Thoracic aorta (tissue), 2 donors: ENCODE measurements at places on chromosomes 5 and 9. TPM values are rescaled to one million over a fixed set of nuclear protein-coding genes. Genes with fewer than 3 reads are reported as not detected.

The CCNO gene
- total RNA-seq = 0.35 TPM

GRCh38 chr5:67728326-67728890, 487.1 kb upstream of the PIK3R1 start:
- no peak overlapping the region for H3K27ac ChIP-seq
- H3K36me3 ChIP-seq = no peaks in the 10 kb centered on the region
- DNase-seq = no peak

The DAP gene
- total RNA-seq = 113 TPM

The AGXT2 gene
- not detected for total RNA-seq

GRCh38 chr9:4936823-4937222, 48.2 kb upstream of the JAK2 start:
- H3K4me3 ChIP-seq = no peak overlapping the region
- H3K36me3 ChIP-seq = no peaks in the 10 kb centered on the region
- no peak for DNase-seq
- no peaks in the 10 kb centered on the region for H3K27me3 ChIP-seq

DNA sequence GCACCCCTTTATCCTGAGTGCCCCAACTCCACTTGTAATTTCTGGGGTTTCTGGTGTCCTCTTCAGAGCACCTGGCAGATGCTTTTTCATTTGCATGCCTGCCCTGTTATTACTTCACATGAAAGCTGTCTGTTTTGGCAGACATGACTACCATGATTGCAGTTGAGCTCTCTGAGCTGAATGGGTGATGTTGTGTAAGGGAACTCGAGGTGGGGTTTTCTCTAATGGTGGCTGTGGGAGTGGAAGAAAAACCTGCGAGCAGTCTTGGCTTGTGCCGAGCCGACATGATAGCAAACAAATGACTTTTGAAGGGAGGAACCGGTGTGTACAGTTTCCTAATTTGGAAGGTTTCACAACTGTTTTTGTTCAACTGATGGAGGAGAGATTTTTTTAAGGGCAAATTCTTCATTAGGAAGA, 196.2 kb downstream of the AOPEP start:
- no peak for DNase-seq
- H3K36me3 ChIP-seq = no peaks in the 10 kb centered on the region

GRCh38 chr5:121108725-121109124, 644.6 kb downstream of the PRR16 start:
- no peaks in the 10 kb centered on the region for H3K4me1 ChIP-seq
- no peak for DNase-seq
- no peaks in the 10 kb centered on the region for H3K27me3 ChIP-seq
- H3K4me3 ChIP-seq = no peak overlapping the region
- H3K36me3 ChIP-seq = no peaks in the 10 kb centered on the region

The ADAMTS16 gene
- not detected for total RNA-seq

The CLINT1 gene
- total RNA-seq = 84.0 TPM

DNA sequence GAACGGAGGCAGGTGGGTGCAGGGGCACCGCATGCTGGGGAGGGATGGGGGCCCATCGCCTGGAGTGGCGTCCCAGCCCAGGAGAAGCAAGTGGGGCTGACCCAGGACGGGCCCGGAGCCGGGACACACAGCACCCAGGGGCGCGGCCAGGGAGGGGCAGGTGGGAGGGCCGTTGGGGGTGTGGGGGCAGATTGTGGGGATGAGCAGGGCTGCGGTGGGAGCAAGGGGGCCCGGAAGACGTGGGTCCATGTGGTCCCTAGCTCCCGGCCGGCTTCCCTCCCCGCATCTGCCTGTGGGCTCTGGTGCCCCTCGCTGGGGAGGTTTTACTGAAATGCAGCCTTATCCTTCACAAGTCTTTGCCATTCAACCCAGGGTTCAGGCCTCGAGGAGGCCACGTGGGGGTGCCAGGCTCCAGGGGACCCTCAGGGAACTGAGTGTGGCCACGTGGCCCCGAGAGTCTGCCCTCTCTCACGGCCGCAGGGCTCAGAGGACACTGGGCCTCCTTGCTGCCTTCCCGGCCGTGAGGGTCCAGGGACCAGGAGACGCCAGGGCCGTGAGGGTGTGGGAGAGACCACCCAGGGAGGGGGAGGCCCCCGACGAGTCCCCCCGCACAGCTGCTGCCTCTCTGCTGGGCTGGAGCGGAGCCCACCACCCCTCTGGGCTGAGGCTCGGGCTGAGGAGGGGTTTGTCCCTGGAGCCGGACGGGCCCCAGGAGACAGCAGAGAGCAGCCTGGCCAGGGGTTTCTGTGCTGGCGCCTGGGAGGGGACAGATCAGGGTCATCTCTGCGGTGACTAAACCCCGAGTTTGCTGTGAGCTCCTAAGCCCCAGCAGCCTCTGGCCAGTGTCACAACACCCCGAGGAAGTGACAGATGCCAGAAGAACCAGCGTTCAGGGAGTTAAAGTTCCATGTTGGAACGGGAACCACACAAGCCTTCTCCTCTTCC, 35.2 kb downstream of the SLC9A3 start:
- no peak for DNase-seq
- no peaks in the 10 kb centered on the region for H3K36me3 ChIP-seq
- H3K27me3 ChIP-seq = no peaks in the 10 kb centered on the region
- H3K4me1 ChIP-seq = no peaks in the 10 kb centered on the region
- no peak overlapping the region for H3K27ac ChIP-seq

GRCh38 chr5:66511491-66511890, 84.7 kb upstream of the MAST4 start:
- no peak for DNase-seq
- H3K4me1 ChIP-seq = no peaks in the 10 kb centered on the region
- no peaks in the 10 kb centered on the region for H3K27me3 ChIP-seq
- H3K27ac ChIP-seq = no peak overlapping the region

The ZNF454 gene
- 2.2 TPM for total RNA-seq

The CDH18 gene
- not detected for total RNA-seq

The FCN1 gene
- total RNA-seq = 2.2 TPM

DNA sequence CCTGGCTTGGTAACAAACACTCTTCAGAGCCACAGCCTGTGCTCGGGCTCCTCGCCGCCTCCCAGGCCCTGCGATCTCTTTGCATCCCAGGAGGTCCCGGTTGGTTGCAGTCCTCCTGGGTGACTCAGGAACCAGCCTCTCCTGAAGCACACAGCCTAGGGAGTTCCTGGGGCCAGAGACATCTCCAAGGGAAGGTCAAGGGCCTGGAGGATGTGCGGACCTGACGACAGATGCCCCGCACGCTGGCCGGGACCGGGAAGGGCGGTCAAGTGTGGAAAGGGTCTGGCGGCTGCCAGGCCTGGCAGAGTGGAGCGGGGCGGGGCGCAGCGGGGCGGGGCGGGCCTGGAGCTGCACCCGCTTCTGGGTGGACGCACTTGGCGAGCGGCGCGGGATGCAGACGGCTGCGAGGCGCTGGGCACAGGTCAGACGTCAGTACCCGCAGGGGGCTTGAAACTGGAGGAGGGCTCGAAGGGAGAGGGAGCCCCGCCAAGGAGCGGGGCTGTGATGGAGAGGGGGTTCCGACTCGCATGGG, 45.0 kb upstream of the PRSS3 start:
- H3K27me3 ChIP-seq = no peaks in the 10 kb centered on the region
- peak overlapping the region; percentile 27 for H3K4me3 ChIP-seq
- no peaks in the 10 kb centered on the region for H3K4me1 ChIP-seq
- DNase-seq = no peak
- no peaks in the 10 kb centered on the region for H3K36me3 ChIP-seq

- H3K4me3 ChIP-seq = no peak overlapping the region
- peak overlapping the region; percentile 34 for H3K27ac ChIP-seq
- H3K36me3 ChIP-seq = no peaks in the 10 kb centered on the region
Observed at GRCh38 chr5:140611020-140611521, 21.9 kb downstream of the CD14 start.

The AJM1 gene
- total RNA-seq = 9.2 TPM

- peaks cover 26% of the 10 kb centered on the region for H3K4me1 ChIP-seq
- no peak overlapping the region for H3K4me3 ChIP-seq
- DNase-seq = no peak
- peak overlapping the region; percentile 58 for H3K27ac ChIP-seq
- no peaks in the 10 kb centered on the region for H3K36me3 ChIP-seq
Observed at GRCh38 chr9:13386935-13387733, 107.6 kb upstream of the MPDZ start.

- no peak overlapping the region for H3K27ac ChIP-seq
- DNase-seq = no peak
- H3K4me1 ChIP-seq = no peaks in the 10 kb centered on the region
- H3K4me3 ChIP-seq = no peak overlapping the region
- no peaks in the 10 kb centered on the region for H3K36me3 ChIP-seq
Observed at GRCh38 chr5:65243161-65243560, 238.6 kb downstream of the ADAMTS6 start.

DNA sequence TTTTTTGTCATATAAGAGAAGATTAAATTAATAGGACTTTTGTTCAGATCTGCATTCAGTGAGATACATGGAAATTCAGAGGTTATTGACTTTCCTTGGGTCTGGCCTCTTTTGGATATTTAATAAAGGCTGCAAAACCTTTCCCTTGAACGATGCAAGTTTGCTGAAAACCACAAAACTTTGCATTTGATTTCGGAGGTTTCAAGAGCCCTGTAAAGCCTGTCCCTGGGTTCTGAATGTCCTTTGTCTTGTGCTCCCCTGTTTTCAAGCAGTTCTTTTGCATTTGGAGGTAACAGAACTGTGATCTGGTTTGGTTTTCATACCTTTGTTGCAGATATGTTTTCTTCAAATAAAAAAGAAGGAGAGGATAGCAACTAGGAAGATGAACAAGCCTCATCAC, 188.1 kb upstream of the DMRT1 start:
- no peak overlapping the region for H3K4me3 ChIP-seq
- H3K36me3 ChIP-seq = no peaks in the 10 kb centered on the region
- no peaks in the 10 kb centered on the region for H3K27me3 ChIP-seq

DNA sequence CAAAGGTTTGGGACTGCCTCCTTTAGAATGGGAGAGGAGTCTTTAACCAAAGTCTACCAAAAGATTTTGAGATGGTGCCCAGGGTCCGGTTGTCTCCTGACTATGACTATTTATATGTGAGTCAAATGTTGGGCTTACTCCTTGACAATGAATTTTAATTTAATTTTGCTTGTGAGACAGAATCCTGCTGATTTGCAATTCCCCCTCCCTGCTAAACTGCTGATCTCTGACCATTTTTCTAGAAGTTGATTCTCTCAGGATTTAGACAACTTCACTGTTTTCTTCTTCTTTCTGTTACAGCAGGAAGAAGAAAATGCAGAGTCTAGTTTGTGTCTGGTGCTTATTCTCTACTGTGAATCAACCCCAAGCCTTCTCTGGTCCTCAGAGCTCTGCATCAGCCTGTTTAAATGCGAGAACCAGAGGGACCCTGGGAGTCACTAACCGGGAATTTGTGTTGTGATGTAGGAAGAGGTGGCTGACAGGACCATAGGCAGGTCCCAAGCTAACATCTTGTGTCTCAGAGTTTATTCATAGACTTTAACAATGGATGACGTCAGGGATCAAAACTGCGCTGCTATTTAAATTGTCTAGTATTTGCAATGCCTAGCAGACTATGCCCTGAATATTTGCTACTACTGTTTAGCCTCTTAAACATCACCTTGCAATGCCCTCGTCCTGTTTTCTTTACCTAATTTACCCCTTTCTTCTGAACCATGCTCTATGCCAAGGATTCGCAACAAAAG, 124.0 kb upstream of the TAF11L2 start:
- no peak overlapping the region for H3K4me3 ChIP-seq
- H3K27ac ChIP-seq = no peak overlapping the region
- H3K36me3 ChIP-seq = no peaks in the 10 kb centered on the region
- no peaks in the 10 kb centered on the region for H3K27me3 ChIP-seq
- DNase-seq = no peak
